ENCODE measurements at places on chromosomes 7 and 10. TPM values are rescaled to one million over a fixed set of nuclear protein-coding genes. Genes with fewer than 3 reads are reported as not detected.

- no peak overlapping the region for H3K27ac ChIP-seq
- no peak overlapping the region for H3K4me3 ChIP-seq
- no peaks in the 10 kb centered on the region for H3K27me3 ChIP-seq
- no peak for DNase-seq
- H3K36me3 ChIP-seq: no peaks in the 10 kb centered on the region
These were observed 43.6 kb downstream of the PIP4K2A start for GRCh38 chr10:22670788-22671187.

- H3K27me3 ChIP-seq: peaks cover 27% of the 10 kb centered on the region
- H3K36me3 ChIP-seq: no peaks in the 10 kb centered on the region
- DNase-seq: no peak
- no peak overlapping the region for H3K4me3 ChIP-seq
- H3K27ac ChIP-seq: no peak overlapping the region
These were observed 47.5 kb upstream of the ADGRA1 start for GRCh38 chr10:133040198-133040597.

TRDMT1 gene
- 1.6 TPM for polyA plus RNA-seq

GRCh38 chr10:80486785-80487420, 32.8 kb downstream of the TSPAN14 start:
- no peak overlapping the region for H3K4me3 ChIP-seq
- DNase-seq: no peak
- H3K36me3 ChIP-seq: no peaks in the 10 kb centered on the region
- peak overlapping the region; percentile 95 for H3K27ac ChIP-seq
- peaks cover 100% of the 10 kb centered on the region for H3K4me1 ChIP-seq

GRCh38 chr10:28355376-28355775, 52.5 kb upstream of the MPP7 start:
- no peaks in the 10 kb centered on the region for H3K36me3 ChIP-seq
- H3K4me3 ChIP-seq: no peak overlapping the region
- no peak overlapping the region for H3K27ac ChIP-seq
- H3K27me3 ChIP-seq: no peaks in the 10 kb centered on the region

DNA sequence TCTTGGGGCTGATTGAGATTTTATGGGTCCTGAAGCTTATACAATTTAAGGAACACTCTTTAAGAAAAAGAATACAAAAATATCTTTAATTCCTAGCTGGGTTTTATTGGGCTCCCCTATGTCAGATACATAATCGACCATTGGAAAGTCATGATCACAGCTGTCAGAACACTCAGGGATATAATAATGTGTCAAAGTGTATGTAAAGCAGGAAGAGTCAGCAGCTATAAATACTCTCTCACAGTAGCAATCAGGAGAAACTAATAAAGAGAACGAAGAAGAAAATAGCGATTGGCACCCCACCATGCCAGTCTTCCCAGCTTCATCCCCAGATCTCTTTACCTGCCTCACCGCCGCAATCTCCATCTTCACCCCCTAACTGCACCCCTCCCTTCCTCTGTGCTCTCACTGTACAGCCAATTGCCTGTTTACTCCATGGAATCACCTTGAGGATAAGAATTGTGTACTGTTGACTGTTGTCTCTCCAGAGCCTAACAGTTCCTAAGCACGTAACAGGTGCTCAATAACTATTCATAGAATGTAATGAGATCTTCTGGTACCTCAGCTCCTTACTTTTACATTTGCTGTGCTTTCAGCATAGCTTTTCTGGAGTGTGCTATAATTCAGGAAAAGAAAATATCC, 24.0 kb upstream of the WNT8B start:
- no peak overlapping the region for H3K27ac ChIP-seq
- no peaks in the 10 kb centered on the region for H3K36me3 ChIP-seq
- DNase-seq: no peak
- H3K4me3 ChIP-seq: no peak overlapping the region

A1CF gene
- polyA plus RNA-seq: not detected

Data from spleen (tissue), 13 donors.